Renal cortical epithelial cell (primary cell): ENCODE measurements at places on chromosomes 7 and 10. TPM values are rescaled to one million over a fixed set of nuclear protein-coding genes. Genes with fewer than 3 reads are reported as not detected.

CPA1 gene
- total RNA-seq: not detected in 2 replicates

DENND2A gene
- 13.5 and 67.9 TPM in 2 replicates for total RNA-seq

ADIRF gene
- total RNA-seq: 49.3 TPM in 1 of 2 replicates, not detected in the other

GOT1 gene
- 52.6 and 62.2 TPM in 2 replicates for total RNA-seq

PRDX3 gene
- 361 and 404 TPM in 2 replicates for total RNA-seq

ASIC3 gene
- total RNA-seq: 0.15 TPM in 1 of 2 replicates, not detected in the other

PPP1R17 gene
- not detected in 2 replicates for total RNA-seq

GPRIN2 gene
- total RNA-seq: 29.2 and 30.4 TPM in 2 replicates
